ENCODE measurements at places on chromosomes 1 and 21. TPM values are rescaled to one million over a fixed set of nuclear protein-coding genes. Genes with fewer than 3 reads are reported as not detected.

GRCh38 chr1:116720364-116721038 lies 33.7 kb upstream of the CD2 start:
- H3K4me1 ChIP-seq, result no peaks in the 10 kb centered on the region
- no peak overlapping the region for H3K27ac ChIP-seq
- H3K27me3 ChIP-seq, result no peaks in the 10 kb centered on the region
- no peak for DNase-seq
- H3K4me3 ChIP-seq, result no peak overlapping the region

- H3K36me3 ChIP-seq, result no peaks in the 10 kb centered on the region
- DNase-seq, result no peak
- peaks cover 42% of the 10 kb centered on the region for H3K27me3 ChIP-seq
- peaks cover 21% of the 10 kb centered on the region for H3K4me1 ChIP-seq
- no peak overlapping the region for H3K4me3 ChIP-seq
- H3K27ac ChIP-seq, result no peak overlapping the region
Measured at GRCh38 chr1:230430499-230430898, 4.4 kb upstream of the PGBD5 start.

ACTL8 gene
- not detected for total RNA-seq

FOXO6 gene
- total RNA-seq, result 2.1 TPM
